ENCODE measurements at places on chromosomes 6 and 20. TPM values are rescaled to one million over a fixed set of nuclear protein-coding genes. Genes with fewer than 3 reads are reported as not detected.

DNA sequence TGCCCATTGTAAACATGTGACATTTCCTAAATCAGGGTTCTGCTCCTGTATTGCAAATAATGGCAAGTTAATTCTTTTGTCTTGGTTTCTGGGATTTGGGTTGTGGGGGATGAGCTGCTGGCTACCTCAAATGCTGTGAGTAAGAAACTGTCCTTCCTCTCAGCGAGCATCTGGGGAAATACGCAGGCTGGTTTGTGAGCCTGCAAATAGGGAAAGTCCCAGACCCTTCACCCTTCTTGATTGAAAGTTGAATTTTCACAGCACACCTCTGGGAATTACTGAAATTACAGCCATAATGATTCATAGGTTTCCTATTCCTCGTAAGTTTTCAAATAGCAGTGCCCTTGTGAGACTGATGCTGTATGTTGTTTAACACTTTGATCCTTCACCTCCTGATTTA lies 138.1 kb downstream of the TBXT start:
- H3K36me3 ChIP-seq: no peaks in the 10 kb centered on the region
- H3K4me3 ChIP-seq: no peak overlapping the region
- H3K27ac ChIP-seq: no peak overlapping the region
- H3K27me3 ChIP-seq: no peaks in the 10 kb centered on the region
- H3K4me1 ChIP-seq: no peaks in the 10 kb centered on the region

- H3K36me3 ChIP-seq: no peaks in the 10 kb centered on the region
- no peak overlapping the region for H3K27ac ChIP-seq
- no peak overlapping the region for H3K4me3 ChIP-seq
- no peaks in the 10 kb centered on the region for H3K27me3 ChIP-seq
Measured at GRCh38 chr20:55067158-55067825, 591.9 kb downstream of the DOK5 start.

DNA sequence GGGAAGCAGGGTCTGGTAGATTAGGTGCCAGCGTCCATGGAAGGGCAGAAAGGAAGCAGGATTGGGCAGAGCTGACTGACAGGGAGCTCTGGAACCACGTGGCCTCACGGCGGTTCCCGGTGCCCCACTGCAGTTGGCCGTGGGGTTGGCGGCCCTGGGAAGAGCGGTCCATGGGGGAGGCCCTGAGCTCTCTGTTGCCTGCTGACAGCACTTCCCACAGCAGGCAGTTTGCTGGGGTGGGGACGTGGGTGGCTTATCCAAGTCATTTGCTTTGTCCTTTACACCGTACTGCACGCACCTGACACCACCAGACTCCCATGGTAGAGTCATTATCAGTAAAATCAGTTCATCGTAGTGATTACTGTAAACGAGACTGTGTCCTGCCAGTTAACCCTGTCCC lies 56.1 kb downstream of the RPP40 start:
- H3K4me3 ChIP-seq: no peak overlapping the region
- H3K36me3 ChIP-seq: no peaks in the 10 kb centered on the region
- H3K4me1 ChIP-seq: peaks cover 3% of the 10 kb centered on the region
- H3K27ac ChIP-seq: no peak overlapping the region
- DNase-seq: no peak

WFDC5 gene
- not detected for total RNA-seq

GRCh38 chr6:64040113-64040512 lies 404.5 kb downstream of the PHF3 start:
- H3K36me3 ChIP-seq: no peaks in the 10 kb centered on the region
- no peak for DNase-seq
- no peak overlapping the region for H3K4me3 ChIP-seq
- no peaks in the 10 kb centered on the region for H3K4me1 ChIP-seq
- no peak overlapping the region for H3K27ac ChIP-seq
- H3K27me3 ChIP-seq: no peaks in the 10 kb centered on the region

DNA sequence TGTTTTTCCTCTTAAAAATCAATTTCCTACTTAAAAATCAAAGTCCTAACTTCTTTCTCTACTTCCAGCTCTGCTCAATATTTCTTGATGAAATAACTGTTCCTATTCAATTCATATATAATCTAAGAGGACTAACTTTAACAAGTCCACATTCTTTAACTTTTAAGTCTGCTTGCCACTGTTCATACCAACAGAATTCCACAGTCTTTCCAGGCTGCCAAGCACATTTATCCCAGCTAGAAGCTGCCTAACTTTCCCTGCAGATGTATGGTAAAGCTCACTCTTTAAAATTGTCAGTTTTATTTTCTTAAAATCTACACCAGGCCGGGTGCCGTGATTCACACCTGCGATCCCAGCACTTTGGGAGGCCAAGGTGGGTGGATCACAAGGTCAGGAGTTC lies 11.5 kb downstream of the CALHM6 start:
- H3K36me3 ChIP-seq: no peaks in the 10 kb centered on the region
- H3K27me3 ChIP-seq: no peaks in the 10 kb centered on the region
- H3K27ac ChIP-seq: no peak overlapping the region
- H3K4me3 ChIP-seq: no peak overlapping the region
- DNase-seq: no peak

DNA sequence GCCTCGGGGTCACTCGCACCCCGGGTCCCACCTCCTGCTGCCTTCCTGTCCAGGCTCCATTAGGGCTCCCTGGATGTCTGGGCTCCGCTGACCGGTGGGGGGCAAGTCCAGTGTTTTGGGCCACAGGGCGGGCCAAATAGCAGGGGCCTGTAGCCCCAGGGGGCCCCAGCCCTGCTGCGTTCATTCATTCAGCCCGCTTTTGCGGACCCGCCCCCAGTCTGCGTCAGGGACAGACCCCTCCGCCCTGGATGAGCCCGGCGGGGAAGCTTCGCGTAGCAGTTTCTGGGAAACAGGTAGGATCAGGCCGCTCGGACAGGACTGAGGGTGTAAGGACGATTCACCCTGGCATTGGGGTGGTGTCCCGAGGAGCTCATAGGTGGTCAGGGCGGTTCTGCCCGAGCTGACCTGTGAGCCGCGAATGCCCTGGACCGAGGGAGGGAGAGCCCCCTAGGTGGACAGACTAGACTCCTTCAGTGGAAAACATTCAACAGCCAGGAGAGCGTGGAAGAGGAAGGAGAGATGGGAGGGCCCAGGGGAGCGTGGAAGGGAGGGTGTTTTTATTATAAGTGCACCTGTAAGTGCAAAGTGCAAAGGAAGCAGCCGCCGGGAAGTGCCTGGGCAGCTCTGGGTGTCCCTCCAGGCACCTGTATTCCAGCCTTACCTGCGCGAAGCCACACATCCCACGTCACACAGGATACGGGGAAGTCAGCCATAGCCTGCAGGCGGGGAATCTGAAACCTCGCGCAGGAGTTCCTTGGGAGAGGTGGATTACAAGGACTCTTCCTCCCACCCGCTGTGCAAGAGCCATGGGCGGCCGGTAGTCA lies 662 bp downstream of the ENTPD6 start:
- no peaks in the 10 kb centered on the region for H3K27me3 ChIP-seq
- H3K27ac ChIP-seq: peak overlapping the region; percentile 93
- H3K36me3 ChIP-seq: no peaks in the 10 kb centered on the region
- peaks cover 31% of the 10 kb centered on the region for H3K4me1 ChIP-seq

MAP7 gene
- total RNA-seq: 9.8 TPM

DNA sequence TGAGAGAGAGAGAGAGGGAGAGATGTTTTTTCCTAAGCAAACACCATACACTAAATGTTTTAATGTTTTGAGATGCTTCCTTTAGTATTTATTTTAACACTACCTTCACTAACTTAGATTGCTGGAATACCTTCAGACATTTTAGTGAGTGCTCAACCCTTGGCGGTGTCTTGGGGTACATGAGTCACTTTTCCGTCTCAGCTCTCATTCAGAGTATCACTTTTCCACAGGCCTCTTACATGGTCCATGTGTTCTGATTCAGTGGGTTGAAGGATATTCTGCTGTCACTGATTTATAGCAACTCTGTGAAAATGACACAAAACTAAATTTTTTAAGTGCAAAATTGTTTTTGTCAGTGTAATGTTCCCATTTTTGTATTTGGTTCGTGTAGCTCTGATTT lies 217.9 kb downstream of the CLVS2 start:
- H3K27ac ChIP-seq: no peak overlapping the region
- no peaks in the 10 kb centered on the region for H3K4me1 ChIP-seq
- DNase-seq: no peak
- H3K4me3 ChIP-seq: no peak overlapping the region

DNA sequence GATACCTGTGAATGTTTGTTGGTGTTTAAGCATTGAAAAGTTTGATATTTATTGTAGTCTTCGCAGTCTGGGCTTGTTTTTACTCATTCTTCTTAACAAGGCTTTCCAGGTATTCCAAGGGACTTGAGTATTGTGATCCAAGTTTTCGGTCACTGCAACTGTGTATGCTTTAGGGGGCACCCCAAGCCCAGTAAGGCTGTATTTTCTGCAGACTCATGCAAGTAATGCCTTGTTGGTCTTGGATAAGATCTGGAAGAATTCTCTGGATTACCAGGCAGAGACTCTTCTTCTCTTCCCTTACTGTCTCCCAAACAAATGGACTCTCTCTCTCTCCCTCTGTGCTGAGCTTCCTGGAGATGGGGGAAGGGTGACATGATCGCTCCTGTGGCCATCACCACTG lies 82.1 kb downstream of the RFPL4B start:
- no peaks in the 10 kb centered on the region for H3K36me3 ChIP-seq
- no peak for DNase-seq
- H3K27me3 ChIP-seq: no peaks in the 10 kb centered on the region
- no peak overlapping the region for H3K4me3 ChIP-seq
- H3K4me1 ChIP-seq: no peaks in the 10 kb centered on the region
- H3K27ac ChIP-seq: no peak overlapping the region

GRM1 gene
- total RNA-seq: not detected

ABT1 gene
- 21.6 TPM for total RNA-seq

GRCh38 chr6:54315656-54316055 lies 7.4 kb downstream of the TINAG start:
- H3K27ac ChIP-seq: no peak overlapping the region
- H3K4me1 ChIP-seq: no peaks in the 10 kb centered on the region
- H3K27me3 ChIP-seq: no peaks in the 10 kb centered on the region
- DNase-seq: no peak
- H3K4me3 ChIP-seq: no peak overlapping the region
- no peaks in the 10 kb centered on the region for H3K36me3 ChIP-seq

GRCh38 chr6:142009647-142010046 lies 123.1 kb upstream of the GJE1 start:
- no peaks in the 10 kb centered on the region for H3K36me3 ChIP-seq
- no peak overlapping the region for H3K4me3 ChIP-seq
- no peak for DNase-seq
- no peak overlapping the region for H3K27ac ChIP-seq
- H3K27me3 ChIP-seq: no peaks in the 10 kb centered on the region
- no peaks in the 10 kb centered on the region for H3K4me1 ChIP-seq

- no peak overlapping the region for H3K27ac ChIP-seq
- H3K4me1 ChIP-seq: no peaks in the 10 kb centered on the region
- DNase-seq: no peak
- H3K27me3 ChIP-seq: no peaks in the 10 kb centered on the region
- H3K36me3 ChIP-seq: no peaks in the 10 kb centered on the region
Measured at GRCh38 chr20:43376831-43377230, 80.9 kb upstream of the SRSF6 start.
